ENCODE measurements at places on chromosomes 11 and 22. TPM values are rescaled to one million over a fixed set of nuclear protein-coding genes. Genes with fewer than 3 reads are reported as not detected.

- DNase-seq: no peak
- H3K4me1 ChIP-seq: no peaks in the 10 kb centered on the region
- H3K36me3 ChIP-seq: no peaks in the 10 kb centered on the region
- H3K4me3 ChIP-seq: no peak overlapping the region
- no peaks in the 10 kb centered on the region for H3K27me3 ChIP-seq
Observed at GRCh38 chr11:2415601-2416380, 15.2 kb downstream of the TSSC4 start.

DNA sequence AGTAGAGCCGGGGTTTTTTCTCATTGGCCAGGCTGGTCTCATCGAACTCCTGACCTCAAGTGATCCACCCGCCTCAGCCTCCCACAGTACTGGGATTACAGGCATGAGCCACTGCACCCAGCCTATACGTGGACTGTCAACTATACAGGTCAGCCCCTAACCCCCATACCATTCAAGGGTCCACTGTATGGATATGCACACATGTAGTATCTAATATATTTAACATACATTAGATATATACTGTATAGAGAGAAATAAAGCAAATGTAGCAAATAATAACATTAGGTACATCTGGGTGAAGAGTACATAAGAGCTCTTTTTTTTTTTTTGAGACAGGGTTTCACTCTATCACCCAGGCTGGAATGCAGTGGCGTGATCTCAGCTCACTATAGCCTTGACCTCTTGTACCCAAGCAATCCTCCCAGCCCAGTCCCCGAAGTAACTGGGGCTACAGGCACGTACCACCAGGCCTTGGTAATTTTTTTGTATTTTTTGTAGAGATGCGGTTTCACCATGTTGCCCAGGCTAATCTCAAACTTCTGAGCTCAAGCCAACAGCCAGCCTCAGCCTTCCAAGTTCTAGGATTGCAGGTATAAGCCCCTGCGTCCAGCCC is 1.5 kb upstream of the ATP5MGL start:
- no peak overlapping the region for H3K27ac ChIP-seq
- H3K4me1 ChIP-seq: peaks cover 28% of the 10 kb centered on the region
- H3K27me3 ChIP-seq: no peaks in the 10 kb centered on the region

DNA sequence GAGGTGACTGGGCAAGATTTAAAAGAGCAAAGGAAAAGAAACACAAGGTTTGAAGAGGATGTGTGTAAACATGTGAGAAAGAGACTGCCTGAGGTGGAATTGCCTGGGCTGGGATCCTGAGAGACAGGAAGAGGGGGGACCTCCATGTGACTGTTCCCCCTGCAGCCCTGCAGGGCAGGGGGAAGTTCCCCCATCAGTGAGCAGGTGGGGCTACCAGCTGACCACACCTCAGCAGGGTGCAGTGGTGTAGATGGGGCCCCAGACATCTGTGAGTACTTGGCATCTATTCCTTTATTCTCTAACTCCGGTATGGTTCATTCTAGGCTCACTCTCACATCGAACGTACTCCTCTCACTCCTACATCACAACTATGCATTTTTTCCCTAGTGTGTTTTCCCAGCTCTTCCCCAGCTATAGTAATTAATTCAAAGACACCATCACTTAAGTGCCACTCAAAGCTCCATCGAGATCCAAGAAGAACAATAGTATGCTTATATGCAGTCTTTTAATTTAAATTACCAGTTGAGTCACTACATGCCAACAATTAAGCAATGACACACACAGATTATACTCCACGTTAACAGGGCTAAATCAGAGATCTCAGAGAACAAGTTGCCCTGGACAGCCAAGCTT is 42.7 kb downstream of the LGR4 start:
- no peaks in the 10 kb centered on the region for H3K36me3 ChIP-seq
- no peak overlapping the region for H3K4me3 ChIP-seq
- no peak for DNase-seq
- no peak overlapping the region for H3K27ac ChIP-seq
- no peaks in the 10 kb centered on the region for H3K4me1 ChIP-seq

DNA sequence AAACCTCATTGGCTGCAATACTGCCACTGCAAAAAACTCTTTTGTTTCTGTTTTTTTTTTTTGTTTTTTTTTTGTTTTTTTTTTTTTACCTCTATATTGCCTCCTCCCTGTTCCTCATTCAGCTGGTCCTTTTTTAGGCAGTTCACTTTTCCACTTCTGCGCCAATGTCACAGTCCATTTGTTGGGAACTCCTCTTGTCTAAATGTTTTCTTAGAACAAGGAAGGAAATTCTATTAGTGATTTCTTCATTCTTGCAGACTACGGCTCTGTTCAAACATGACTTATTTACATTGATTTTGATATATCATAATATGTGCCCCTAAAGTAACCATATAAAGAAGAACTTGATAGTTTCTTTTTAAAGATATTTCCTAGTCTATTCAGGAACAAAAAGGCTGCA is 2.9 kb downstream of the FAM118B start:
- H3K27me3 ChIP-seq: no peaks in the 10 kb centered on the region
- no peaks in the 10 kb centered on the region for H3K36me3 ChIP-seq
- H3K27ac ChIP-seq: no peak overlapping the region
- DNase-seq: no peak
- peaks cover 17% of the 10 kb centered on the region for H3K4me1 ChIP-seq

The MMP1 gene
- 1,684 TPM for total RNA-seq

DNA sequence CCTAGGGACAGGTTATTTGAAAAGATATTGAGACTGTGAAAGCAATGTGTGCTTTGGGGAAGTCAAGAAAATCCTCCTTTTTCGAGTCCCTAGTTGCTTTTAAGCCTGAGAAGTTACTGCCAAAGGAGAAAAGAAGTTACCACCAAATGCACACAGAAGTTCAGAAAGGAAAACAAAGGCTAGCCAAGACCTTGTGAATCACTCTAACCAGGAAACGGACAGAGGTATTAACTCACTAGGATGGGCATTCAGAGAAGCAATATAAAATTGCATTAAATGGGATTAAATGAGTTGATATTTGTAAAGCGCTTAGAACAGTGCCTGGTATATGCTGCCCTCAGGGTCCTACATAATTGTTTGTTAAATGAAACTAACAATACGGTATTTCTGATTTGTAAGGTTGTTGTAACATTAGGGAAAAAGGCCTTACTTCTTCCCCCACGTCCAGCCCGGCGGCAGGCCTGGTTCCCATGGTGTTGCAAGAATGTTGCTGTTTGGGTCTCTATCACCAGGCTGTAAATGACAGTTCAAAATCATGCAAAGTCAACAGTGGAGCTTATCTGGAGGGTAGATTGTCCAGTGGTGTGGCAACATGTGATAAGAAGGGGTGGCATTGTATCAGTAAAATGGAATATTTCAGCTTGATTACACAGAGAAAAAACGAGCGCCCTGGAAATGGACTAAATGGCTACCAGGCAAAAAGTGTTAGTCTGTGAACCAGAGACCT is 7.1 kb downstream of the TMA7B start:
- H3K4me3 ChIP-seq: no peak overlapping the region
- no peak overlapping the region for H3K27ac ChIP-seq
- no peaks in the 10 kb centered on the region for H3K4me1 ChIP-seq

- H3K27me3 ChIP-seq: no peaks in the 10 kb centered on the region
- no peak overlapping the region for H3K4me3 ChIP-seq
- DNase-seq: no peak
- H3K27ac ChIP-seq: no peak overlapping the region
Observed at GRCh38 chr11:128179039-128179438, 408.3 kb downstream of the ETS1 start.

DNA sequence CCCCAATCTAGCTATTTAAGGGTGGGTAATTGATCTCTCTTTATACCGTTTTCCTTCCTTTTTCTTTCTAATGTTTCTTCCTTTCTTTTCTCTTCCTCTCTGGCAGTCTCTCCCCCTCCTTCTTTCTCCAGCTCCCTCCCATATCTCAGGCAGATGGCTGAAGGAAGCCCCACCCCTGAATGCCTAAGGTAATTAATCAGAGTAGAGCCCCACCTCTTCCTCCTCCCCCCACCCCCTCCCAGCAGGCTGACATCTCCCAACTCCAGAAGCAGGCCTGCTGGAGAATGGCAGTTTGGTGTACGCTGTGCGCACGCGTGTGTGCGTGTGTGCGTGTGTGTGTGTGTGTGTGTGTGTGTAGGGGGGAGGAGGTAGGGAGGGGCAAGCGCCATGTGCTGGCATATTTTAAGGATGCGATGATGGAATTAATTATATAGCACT is 122.6 kb downstream of the APOL5 start:
- peak overlapping the region; percentile 73 for H3K27ac ChIP-seq
- DNase-seq: peak; percentile 96
- no peaks in the 10 kb centered on the region for H3K27me3 ChIP-seq
- H3K36me3 ChIP-seq: no peaks in the 10 kb centered on the region
- peak overlapping the region; percentile 87 for H3K4me3 ChIP-seq

GRCh38 chr11:120173019-120173705 is 35.2 kb upstream of the TRIM29 start:
- H3K27me3 ChIP-seq: peaks cover 26% of the 10 kb centered on the region
- H3K36me3 ChIP-seq: no peaks in the 10 kb centered on the region
- peaks cover 7% of the 10 kb centered on the region for H3K4me1 ChIP-seq
- H3K4me3 ChIP-seq: no peak overlapping the region
- DNase-seq: no peak
- no peak overlapping the region for H3K27ac ChIP-seq

- no peak overlapping the region for H3K27ac ChIP-seq
- peaks cover 5% of the 10 kb centered on the region for H3K4me1 ChIP-seq
- no peaks in the 10 kb centered on the region for H3K36me3 ChIP-seq
- H3K4me3 ChIP-seq: no peak overlapping the region
- H3K27me3 ChIP-seq: no peaks in the 10 kb centered on the region
Observed at GRCh38 chr11:66882561-66883015, 25.7 kb downstream of the LRFN4 start.

GRCh38 chr11:57406337-57406904 is 16.0 kb upstream of the PRG2 start:
- peak overlapping the region; percentile 84 for H3K27ac ChIP-seq
- H3K4me1 ChIP-seq: peaks cover 26% of the 10 kb centered on the region
- DNase-seq: peak; percentile 90
- peaks cover 12% of the 10 kb centered on the region for H3K36me3 ChIP-seq
- H3K27me3 ChIP-seq: no peaks in the 10 kb centered on the region

DNA sequence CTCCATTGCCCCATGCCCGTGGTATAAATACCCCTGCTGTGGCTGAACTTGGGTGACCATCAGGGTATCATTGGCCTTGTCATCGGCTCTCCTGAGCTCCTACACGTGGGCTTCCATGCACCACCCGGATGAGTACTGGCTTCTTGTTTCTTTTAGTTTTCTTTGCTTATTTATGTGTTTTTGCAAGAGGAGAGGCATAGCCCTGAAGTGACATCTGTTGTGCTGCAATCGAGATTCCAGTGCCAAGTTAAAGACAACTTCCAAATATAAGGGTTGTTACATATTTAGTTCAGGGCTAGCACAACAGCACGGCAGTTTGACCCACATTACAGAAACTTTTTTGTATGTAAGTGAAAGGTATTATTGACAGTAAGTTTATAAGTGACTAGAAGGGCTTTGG is 1087.1 kb downstream of the TBC1D22A start:
- H3K27ac ChIP-seq: no peak overlapping the region
- DNase-seq: no peak
- no peaks in the 10 kb centered on the region for H3K36me3 ChIP-seq
- no peaks in the 10 kb centered on the region for H3K27me3 ChIP-seq
- no peaks in the 10 kb centered on the region for H3K4me1 ChIP-seq
- H3K4me3 ChIP-seq: no peak overlapping the region

- DNase-seq: no peak
- no peak overlapping the region for H3K4me3 ChIP-seq
- no peaks in the 10 kb centered on the region for H3K4me1 ChIP-seq
- no peaks in the 10 kb centered on the region for H3K27me3 ChIP-seq
Observed at GRCh38 chr11:102263379-102264003, 53.8 kb upstream of the BIRC3 start.

- H3K4me3 ChIP-seq: no peak overlapping the region
- H3K27ac ChIP-seq: no peak overlapping the region
- no peaks in the 10 kb centered on the region for H3K27me3 ChIP-seq
Observed at GRCh38 chr11:95671768-95672167, 117.8 kb downstream of the FAM76B start.

- DNase-seq: peak; percentile 9
- H3K27me3 ChIP-seq: no peaks in the 10 kb centered on the region
- no peaks in the 10 kb centered on the region for H3K36me3 ChIP-seq
- no peak overlapping the region for H3K4me3 ChIP-seq
Observed at GRCh38 chr11:66465373-66466224, 1.1 kb upstream of the PELI3 start.

The SCN2B gene
- total RNA-seq: not detected

The PHOX2A gene
- not detected for total RNA-seq
